ENCODE measurements at places on chromosomes 16 and 17.

GRCh38 chr16:89695875-89696669, 5.4 kb downstream of the SPATA2L start:
- DNase-seq, result no peak

DNA sequence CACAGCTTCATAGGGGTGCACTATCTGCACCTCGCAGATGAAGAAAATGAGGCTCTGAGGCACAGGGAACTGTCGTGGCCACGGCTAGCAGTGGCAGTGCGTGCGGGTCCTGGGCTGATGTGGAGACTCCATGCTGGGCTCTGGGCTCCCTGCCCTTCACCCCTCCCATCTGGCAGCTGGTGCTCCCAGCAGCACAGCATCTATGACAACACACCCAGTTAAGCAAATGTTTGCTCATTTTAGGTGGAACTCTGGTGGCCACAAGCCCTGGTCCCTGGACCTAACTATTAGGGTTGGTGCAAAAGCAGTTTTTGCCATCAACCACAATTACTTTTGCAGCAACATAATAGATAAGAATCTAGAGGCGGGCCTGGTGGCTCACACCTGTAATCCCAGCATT, 30.9 kb downstream of the IFT140 start:
- DNase-seq, result no peak

- no peak for DNase-seq
These were observed 4.0 kb upstream of the MRPS34 start for GRCh38 chr16:1776991-1777374.

DNA sequence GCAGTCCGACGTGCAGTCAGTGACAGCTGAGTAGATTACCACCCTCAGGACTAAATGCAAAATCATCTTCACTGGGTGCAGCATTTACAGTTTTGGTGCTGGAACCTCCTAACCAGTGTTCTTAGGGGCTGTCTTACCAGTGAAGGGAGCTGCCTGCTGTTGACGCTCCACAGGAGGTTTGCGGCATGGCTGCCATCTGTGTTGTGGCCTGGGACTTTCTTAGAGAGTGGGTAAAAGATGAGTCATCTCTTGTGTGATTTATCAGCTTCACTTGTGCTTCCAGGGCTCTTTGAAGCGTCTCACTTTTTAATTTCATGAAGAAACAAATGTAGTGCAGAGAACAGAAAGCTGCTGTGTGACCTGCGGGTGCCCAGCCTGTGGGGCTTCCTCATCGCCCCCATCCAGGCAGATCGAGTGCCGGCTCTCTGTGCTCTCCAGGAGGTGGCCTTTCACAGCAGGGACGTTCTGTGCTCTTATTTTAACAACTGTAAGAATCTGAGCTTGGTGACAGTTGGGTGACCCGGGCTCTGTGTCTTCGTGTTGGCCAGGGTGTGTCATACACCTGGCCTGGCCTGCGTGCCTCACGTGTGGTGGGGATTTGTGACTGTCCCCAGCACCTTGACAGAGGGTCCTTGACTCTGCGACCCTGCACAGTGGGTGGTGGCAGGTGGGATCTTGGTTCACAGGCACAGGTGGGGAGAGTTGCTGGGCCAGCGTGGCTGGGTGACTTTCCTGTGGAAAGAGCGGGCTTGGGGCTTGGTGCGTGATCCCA, 24.3 kb upstream of the ZNF750 start:
- peak; percentile 50 for DNase-seq

DNA sequence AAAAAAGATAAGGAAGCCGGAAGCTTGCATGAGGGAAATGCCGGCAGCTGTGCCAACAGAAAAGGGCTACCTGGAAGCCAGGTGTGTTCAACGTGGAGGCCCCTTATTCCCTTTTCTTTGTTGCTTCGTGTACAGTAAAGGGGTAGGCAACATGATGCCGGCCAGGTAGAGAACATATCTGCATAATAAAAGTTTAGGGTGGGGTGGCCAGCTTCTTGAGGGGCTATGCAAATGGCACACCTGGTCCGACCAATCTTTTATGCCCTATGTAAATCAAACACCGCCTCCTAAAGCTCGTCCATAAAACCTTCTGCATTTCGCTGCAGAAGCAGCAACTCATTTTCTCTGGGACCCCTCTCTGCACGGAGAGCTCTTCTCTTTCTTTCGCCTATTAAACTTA, 911.6 kb downstream of the KCNJ2 start:
- DNase-seq, result no peak

- no peak for DNase-seq
These were observed 48.5 kb downstream of the SNX11 start for GRCh38 chr17:48155889-48156611.

- DNase-seq, result no peak
These were observed 48.0 kb downstream of the SHCBP1 start for GRCh38 chr16:46573008-46573833.

DNA sequence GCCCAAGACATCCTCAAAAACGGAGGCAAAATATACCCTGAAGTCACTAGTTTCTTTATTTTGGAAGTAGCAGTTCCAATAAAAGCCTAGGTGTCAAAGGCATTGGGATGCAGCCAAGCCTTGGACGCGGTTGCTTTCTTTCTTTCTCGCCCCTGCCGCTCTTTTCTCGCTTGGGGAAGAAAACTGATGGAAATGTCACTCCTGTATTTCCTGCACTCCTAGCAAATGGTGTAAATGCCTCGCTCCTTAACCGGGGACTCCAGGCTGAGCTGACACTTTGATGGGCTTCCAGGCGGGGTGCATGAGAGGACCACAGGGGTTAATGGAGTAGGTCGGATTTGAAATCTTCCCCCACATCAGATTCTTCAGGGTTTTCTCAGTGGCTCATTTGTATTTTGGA, 114.1 kb downstream of the FOXL1 start:
- DNase-seq, result no peak

DNA sequence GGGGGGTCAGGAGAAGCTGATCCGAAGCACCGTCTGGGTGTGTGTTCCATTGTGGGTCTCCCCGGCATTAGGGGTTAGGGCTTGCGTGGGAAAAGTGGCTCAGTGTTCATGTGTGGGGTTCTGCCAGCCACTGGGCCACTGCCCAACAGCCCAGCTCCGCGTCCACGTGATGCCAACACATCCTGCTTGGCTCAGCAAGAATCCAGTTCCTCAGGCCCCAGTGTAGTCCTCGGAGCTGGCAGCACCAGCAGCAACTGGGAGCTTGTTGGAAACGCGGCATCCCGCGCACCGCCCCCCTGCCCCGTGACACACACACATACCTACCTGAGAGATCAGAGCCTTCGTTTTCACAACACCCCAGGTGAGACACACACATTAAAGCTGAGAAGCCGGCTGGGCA, 18.9 kb downstream of the LGALS9 start:
- no peak for DNase-seq

DNA sequence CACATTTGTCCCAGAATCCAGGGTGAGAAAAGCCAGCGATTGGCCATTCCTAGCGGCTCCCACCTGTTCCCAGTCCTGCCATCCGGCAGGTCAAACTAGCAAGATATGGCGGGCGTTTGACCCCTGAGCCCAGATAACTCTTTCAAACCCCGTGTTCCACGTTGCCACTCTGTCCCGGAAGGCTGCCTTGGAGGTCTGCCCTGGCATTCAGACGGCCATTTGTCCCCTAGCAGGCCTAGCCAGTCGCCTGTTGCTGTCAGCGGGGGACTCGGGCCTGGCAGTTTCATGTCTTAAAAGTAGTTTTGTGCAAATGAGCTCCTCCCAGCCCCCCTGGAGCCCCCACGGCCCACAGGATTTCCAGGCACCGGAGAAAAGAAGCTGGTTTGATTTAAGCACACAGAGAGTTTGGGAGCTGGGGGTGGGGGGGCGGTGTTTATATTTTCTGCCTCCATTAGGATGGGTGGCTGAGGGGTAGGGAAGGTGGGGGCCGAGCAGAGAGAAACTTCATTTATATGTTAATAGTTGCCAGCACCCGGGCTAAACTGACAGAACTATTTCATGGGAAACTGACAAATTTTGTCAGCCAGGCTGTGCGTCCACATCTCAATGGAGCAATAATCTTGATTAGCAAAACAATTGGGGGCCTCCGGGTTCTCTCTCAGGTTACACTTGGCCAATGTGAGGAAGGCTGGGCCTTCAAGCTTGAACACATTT, 240.9 kb upstream of the SALL1 start:
- DNase-seq, result no peak

DNA sequence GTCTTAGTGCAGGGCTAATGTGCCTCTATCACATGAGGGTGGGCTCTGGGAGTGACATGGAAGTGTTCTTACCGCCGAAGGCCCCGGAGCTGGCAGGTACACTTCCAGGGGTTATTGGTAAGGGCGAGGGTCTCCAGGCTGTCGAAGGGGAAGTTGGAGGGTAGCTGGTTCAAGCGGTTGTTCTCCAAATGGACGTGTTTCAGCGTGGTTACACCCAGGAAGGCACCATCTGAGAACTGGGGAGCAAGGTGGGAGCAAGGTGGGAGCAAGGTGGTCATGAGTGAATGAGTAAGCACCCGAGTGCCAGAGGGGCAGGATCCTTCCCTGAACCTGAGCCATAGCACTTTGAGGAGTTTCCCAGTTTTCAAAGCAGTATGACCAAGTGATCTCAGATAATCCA, 3.0 kb downstream of the CHAD start:
- no peak for DNase-seq

- no peak for DNase-seq
These were observed 77.6 kb downstream of the CHD9 start for GRCh38 chr16:53132406-53132805.

GRCh38 chr16:27758544-27758943, 208.6 kb downstream of the KATNIP start:
- no peak for DNase-seq

GRCh38 chr17:47838636-47839035, 2.4 kb downstream of the SCRN2 start:
- no peak for DNase-seq

DNA sequence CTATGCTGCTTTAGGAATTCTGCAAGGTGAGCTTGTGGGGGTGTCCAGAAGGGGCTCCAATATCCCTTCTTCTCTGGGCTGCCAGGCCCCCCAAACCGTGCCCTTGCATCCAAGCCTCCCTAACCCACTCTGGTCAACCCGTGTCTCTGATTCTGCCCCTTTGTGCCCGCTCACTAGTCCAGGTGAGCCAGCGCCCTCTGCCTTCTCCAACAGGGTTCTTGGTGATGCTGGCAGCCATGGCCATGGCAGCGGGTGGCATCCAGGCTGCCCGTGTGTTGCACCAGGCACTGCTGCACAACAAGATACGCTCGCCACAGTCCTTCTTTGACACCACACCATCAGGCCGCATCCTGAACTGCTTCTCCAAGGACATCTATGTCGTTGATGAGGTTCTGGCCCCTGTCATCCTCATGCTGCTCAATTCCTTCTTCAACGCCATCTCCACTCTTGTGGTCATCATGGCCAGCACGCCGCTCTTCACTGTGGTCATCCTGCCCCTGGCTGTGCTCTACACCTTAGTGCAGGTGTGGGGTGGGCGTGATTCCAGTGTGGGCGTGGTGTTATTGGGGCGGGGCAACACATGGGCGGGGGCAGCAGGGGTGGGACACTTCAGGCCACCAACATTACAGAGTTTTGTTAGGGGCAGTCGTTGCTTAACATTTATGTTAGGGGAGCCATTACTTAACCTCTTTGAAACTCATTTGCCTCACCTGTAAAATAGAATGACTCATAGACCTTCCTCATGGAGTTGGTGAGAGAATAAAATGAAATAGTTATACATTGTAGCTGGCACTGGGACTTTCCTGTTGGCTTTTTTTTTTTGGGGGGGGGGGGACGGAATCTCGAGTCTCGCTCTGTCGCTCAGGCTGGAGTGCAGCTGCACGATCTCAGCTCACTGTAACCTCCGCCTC, 31.4 kb downstream of the ANKRD40 start:
- DNase-seq, result no peak

GRCh38 chr16:69381231-69381630, 4.6 kb downstream of the TERF2 start:
- no peak for DNase-seq

DNA sequence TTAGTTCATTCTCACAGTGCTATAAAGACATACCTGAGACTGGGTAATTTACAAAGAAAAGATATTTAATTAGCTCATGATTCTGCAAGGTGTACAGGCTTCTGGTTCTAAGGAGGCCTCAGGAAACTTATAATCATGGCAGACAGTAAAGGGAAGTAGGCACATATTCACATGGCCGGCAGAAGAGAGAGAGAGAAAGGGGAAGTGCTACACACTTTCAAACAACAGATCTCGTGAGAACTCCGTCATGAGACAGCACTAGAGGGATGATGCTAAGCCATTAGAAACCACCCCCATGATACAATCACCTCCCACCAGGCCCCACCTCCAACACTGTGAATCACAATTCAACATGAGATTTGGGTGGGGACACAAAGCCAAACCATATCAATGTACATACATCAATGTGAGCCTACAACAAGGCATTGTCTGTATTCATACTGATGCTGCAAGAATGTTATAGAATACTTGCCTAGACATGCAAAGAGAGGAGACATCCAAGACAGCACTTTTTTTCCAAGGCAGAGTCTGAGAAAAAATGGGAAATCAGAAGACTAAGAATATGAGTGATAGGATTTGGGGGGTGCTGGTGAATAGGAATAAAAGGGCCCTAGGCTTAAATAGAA, 114.8 kb upstream of the XYLT1 start:
- DNase-seq, result no peak

- DNase-seq, result no peak
These were observed 23.4 kb downstream of the C1QTNF1 start for GRCh38 chr17:79047291-79047920.

GRCh38 chr17:75602644-75603043, 15.0 kb downstream of the MYO15B start:
- DNase-seq, result no peak

DNA sequence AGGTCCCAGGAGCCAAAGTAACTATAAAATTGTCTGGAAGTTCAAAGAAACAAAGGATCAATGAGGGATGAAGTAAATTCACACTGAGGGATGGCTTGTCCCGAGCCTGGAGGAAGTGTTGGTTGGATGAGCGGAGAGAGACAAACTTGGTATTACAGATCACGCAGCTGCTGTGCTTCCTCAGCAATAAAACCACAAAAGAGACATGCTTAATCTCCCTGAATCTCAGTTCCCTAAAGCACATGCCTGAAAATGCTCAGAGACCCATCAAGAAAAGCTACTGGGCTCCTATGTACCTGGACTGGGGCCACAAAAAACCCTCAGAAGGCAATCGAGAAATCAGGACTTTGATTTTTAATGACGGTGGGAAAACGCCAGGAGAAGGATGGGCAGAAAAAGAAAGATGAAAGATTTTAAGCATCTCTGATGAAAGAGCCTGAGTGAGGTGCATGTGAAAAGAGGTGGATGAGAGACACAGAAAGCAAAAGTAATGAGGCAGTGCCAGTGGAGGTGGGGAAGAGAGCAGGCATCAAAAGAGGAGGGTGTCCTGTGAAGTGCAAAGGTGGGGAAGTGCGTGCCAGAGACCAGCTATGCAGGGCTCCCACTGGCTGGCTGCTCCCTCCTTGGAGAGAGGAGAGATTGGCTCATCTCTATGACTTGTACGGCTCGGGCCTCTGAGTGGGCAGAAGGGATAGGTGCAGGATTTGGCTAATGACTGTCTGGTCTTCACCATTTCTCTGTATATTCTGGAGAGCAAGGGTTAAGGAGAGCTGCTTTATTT, 143.7 kb downstream of the ABCC12 start:
- no peak for DNase-seq

DNA sequence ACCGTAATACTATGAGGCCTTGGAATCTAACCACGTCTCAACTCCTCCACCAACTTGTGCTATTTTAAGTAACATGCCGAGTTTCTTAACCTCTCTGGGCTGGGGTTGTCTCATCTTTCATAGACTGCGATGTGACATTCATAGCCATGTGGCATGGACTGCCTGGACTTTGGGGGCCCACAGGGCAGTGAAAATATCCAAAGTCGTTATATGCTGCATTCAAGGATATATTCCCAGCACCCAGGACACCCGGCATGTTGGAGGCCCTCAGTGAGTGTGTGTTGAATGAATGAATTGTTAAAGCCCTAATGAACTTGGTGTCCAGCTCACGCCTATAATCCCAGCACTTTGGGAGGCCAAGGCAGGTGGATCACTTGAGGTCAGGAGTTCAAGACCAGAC, 203.1 kb downstream of the CBLN1 start:
- DNase-seq, result no peak

All from AG09309 (cell line).